Posterior vena cava (tissue), 2 donors: ENCODE measurements at places on chromosomes 11 and 22. TPM values are rescaled to one million over a fixed set of nuclear protein-coding genes. Genes with fewer than 3 reads are reported as not detected.

CDPF1 gene
- 4.4 TPM for total RNA-seq

PIH1D2 gene
- total RNA-seq: 1.7 TPM

TH gene
- 0.67 TPM for total RNA-seq

TMEM179B gene
- 23.7 TPM for total RNA-seq

RAB39A gene
- 1.6 TPM for total RNA-seq

ATG13 gene
- 52.9 TPM for total RNA-seq

SCGB2A2 gene
- not detected for total RNA-seq

ZP1 gene
- not detected for total RNA-seq

CSF2RB gene
- total RNA-seq: 7.7 TPM

RAC2 gene
- 17.5 TPM for total RNA-seq

INS gene
- not detected for total RNA-seq

OLFML1 gene
- 35.0 TPM for total RNA-seq

TYMP gene
- 63.8 TPM for total RNA-seq

PARVG gene
- 9.8 TPM for total RNA-seq
